ENCODE measurements at places on chromosomes 12 and 14.
A peak's percentile ranks its signal among the peaks of the same experiment; 100 is the strongest.

DNA sequence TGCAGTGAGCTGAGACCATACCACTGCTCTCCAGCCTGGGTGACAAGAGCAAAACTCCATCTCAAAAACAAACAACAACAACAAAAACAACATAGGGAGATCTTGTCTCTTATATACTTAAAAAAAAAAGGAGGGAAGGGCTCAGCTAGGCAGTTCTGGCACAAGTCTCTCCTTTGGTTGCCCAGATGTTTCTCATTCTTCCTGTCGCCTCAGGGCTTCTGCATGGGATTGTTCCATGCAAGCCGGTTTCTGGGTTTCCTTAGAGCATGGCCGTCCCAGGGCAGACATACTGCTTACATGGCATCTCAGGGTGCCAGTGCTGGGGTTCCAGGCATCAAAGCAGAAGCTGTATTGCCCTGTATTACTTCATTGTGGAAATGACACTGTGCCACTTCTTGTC lies 5.2 kb upstream of the SLC8B1 start:
- no peak for DNase-seq

DNA sequence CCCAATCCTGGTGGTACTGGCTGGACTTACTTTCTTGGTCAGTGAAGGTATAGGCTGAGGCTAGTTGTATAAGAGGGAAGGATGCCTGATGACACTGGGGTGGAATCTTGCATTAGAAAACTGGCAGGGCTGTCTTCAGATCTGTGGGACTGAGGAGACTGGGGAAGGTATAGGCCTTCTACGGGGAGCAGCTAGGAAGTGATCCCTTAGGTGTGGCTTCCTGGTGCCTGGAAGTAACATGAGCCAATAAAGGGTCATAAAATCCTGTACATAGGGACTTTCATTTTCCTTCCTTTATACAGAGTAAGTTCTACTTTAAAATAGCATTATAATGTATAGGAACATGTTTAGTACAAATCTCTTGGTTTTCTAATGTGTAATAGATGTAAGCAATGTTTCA lies 716.8 kb downstream of the LRFN5 start:
- DNase-seq, result no peak

- DNase-seq, result peak; percentile 50
Measured at GRCh38 chr12:7042842-7043241, 17.7 kb upstream of the C1S start.

DNA sequence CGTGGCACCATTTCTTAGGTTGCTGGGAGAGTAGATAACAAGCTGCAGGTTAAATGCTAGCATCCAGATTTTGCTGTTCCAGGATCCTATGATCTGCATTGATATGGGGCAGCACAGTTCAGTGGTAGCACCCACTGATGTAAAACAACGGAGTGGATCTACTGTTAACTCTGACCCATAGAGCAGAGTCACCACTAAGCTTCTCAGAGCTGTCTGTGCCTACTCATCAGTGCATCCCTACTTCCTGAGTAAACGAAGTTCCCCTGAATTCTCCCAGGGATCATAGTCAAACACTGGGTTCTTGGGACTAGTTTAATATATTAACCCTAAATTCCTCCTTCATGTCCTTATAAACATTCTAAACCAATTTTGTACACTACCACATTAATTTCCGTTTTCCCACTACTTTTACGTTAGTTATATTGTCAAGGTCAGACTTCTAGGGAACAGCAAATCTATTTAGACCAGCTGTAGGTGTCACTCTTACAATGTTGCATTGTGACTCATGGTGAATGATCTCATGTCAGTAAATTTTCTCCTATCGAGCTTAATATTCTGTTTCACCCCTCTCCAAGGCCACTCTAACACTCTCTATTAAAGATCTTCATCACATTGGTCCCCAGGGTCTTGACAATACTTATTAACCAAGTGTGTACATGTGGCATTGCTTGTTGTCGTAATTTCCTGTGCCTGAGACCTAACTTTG lies 10.3 kb downstream of the RERGL start:
- DNase-seq, result no peak

DNA sequence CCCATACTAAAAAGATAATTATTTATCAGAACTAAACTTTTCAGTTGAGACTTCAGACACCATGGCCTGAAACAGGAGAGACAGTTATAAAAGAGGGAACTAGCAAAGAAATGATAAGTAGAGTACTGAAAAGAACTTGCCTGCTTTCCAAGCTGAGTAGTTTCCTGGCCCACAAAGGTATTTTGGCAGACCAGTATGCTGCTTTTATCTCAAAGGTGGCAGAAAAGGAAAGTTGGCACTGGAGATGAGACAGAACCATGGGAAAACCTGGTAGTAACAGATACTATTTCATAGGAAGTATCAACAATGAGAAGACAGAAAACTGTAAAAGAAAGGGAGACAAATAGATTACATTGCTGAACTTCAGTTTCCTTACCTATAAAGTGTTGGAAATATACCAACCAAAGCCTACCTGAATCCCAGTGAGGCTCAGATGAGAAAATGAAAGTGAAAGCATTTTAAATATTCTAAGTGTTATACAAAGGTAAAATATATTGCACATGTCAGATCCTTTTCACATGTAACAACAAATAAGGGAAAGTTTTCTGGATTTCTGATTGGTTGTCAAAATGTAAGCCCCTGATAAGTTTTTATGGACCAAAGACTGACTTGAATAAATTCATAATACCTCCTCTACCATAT lies 155.3 kb upstream of the FSCB start:
- no peak for DNase-seq

DNA sequence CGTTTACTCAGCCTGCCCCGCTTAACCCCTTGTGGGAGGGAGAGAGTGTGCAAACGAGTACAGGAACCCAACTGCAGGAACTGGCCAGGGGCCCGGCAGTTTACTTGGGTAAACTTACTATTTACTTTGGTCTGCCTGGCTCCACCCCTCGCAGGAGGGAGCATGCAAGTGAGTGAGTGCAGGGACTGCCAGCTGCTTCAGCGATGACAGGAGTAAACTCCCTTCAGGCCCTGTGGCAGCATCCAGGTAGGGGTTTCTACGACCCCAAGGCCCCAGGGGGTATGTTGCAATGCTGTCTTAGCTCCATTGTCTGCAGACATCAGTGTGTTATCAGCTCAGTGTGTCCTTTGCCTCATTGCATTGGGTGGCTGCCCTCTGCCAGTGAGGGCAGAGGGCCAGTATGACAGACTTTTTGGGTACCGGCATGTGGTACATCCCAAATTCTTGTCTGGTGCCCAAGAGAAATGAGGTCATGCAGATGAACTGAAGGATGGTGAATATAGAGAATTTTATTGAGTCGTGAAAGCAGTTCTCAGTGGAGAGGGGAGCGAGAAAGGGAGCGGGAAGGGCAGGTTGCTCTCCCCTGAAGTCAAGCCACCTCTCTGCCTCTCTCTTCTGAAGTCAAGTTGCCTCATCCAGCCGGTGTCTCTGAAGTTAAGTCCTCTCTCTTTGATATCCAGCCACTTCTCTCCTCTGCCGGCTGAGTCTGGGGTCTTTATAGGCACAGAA lies 181.8 kb downstream of the FUT8 start:
- no peak for DNase-seq

DNA sequence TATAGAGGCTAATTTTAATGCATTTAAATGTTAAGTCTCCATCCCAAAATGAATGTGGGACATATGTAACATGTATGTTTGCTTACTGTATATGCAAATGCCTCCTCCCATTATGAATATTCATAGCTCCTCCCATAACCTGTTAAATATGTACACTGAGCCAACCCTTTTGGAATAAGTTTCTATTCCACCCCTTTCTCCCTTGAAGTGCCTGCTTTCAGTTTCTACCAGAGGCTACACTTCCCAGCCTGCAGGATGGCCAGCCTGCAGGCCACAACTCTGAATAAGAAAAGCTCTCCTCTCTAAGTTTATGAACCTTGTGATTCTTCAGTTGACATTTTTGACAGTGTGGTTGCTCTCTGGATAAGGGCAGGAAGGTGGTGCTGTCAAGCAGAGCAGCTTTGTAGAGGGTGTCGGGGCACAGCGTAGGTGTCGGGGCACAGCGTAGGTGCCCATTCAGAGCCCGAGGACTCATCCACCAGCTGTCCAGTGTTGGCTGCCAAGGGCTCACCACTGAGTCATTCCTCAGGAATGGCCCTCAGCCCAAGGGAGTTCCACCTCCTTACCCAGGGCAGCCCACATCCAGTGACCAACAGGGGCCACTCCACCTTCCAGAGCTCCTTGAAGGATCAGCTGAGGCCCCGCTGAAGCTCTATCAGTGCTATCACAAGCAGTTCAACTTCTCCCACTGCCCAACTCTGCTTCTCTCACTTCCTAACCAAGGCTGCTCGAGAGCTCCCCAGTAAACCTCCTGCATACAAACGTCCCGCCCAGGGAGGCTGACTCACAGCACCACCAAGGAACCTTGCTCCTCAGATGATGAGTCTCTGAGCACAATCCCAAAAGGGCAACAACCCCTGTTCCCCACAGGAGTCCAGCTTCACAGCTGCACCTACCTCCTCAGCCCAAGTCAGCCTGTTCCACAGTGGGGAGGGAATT lies 31.4 kb downstream of the VWF start:
- DNase-seq, result peak; percentile 87

- DNase-seq, result no peak
Measured at GRCh38 chr14:91585856-91586255, 75.7 kb upstream of the PPP4R3A start.

- peak; percentile 76 for DNase-seq
Measured at GRCh38 chr12:116455540-116456329, 103.4 kb upstream of the MAP1LC3B2 start.

GRCh38 chr12:109679501-109680263 lies 33.9 kb upstream of the FAM222A start:
- DNase-seq, result no peak

- no peak for DNase-seq
Measured at GRCh38 chr12:82833481-82833880, 146.8 kb downstream of the TMTC2 start.

DNA sequence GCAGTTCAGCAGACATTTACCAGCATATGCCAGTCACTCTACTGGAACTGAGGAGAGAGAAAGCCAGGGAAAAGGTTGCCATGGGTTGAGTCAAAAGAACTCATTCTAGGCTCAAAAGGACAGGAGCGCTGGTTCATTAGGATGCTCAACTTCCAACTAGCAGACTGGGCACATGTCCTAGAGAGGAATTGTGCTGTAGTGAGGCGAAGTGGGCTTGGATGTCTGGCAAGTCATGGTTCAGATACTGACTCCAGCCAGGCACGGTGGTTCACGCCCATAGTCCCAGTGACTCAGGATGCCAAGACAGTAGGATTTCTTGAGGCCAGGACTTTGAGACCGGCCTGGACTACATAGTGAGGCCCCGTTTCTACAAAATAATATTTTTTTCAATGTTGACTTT lies 281.5 kb downstream of the CACNA1C start:
- DNase-seq, result no peak

DNA sequence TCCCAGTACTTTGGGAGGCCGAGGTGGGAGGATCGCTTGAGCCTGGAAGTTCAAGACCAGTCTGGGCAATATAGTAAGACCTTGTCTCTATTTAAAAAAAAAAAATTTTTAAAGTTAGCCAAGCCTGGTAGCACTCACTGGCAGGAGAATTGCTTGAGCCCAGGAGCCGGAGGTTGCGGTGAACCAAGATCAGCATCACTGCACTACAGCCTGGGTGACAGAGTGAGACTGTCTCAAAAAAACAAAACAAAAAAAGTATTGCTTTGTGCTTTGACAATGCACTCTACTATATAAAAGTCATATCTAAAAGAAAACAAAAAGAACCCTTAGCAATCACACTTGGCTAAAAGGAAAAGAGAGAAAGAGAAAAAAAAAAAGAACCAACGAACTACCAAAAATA lies 26.8 kb downstream of the GNPTAB start:
- no peak for DNase-seq

DNA sequence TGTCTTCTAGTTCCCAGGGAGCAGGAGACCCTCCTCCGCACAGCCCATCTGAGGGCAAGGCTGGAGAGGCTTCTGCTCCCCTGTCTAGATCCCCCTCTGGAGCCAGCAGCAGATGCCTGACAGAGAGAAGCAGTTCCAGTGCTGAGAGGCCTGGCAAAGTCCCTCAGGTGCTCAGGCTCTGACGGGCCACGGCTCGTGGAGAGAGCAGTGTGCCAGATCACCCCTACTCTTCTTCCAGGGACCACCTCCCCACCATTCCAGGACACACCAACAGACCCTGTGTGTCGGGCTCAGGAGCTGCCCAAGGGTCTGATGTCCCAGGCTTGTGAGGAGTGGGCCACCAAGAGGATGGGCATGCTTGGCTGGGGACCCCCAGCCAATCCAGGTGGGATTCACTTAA lies 22.5 kb upstream of the C14orf180 start:
- no peak for DNase-seq

GRCh38 chr14:77051116-77051515 lies 22.6 kb upstream of the IRF2BPL start:
- no peak for DNase-seq

- no peak for DNase-seq
Measured at GRCh38 chr12:41772478-41772877, 372.2 kb downstream of the GXYLT1 start.

- no peak for DNase-seq
Measured at GRCh38 chr12:28770322-28770721, 378.8 kb upstream of the FAR2 start.

DNA sequence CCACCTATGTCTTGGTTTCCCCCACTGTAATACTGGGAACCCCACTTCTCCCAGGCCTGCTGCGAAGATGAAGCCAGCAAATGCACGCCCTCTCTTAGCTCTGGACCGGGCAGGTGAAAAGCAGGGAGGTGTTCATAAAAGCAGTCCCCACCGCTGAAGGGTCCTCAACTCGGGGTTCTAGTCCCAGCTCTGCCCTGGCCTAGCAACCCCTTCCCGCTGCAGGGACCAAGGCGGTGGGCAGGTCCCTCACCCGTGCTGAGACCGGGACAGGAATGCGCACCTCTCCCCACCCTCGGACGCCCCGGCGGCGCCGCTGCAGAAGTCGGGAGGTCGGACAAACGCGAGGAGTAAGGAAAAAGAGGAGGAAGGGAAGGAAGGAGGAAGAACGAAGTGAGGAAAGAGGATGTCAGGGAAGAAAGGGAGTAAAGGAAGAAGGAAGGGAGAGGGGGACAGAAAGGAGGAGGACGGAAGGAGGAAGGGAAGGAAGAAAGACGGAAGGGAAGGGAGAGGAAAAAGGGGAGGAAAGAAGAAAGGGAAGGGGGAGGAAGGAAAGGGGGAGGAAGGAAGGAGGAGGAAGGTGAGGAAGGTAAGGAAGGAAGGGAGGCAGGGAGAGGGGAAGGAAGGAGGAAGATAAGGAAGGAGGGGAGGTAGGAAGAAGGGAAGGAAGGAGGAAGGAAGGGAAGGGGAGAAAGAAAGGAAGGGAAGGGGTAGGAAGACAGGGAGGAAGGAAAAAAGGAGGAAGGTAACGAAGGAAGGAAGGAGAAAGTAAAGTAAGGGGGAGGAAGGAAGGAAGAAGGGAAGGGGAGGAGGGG lies 701 bp downstream of the SPRING1 start:
- peak; percentile 46 for DNase-seq

GRCh38 chr12:22355011-22355580 lies 20.6 kb upstream of the ST8SIA1 start:
- no peak for DNase-seq

DNA sequence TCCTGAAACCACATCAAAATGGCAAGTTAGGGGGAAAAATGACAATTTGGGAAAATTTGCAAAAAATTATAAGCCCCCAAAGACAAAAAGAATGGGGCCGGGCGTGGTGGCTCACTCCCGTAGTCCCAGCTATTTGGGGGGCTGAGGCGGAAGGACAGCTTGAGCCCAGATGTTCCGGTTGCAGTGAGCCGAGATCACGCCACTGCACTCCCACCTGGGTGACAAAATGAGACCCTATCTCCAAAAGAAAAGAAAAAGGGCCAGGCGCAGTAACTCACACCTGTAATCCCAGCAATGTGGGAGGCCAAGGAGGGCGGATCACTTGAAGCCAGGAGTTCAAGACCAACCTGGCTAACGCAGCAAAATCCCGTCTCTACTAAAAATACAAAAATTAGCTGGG lies 2.0 kb upstream of the VAMP1 start:
- DNase-seq, result no peak
